T-helper 2 cell treated with Interferon-gamma antibody and Interleukin-4, amounts not matched to agents 5 μg/mL and 100 μg/mL, for 36 hours (primary cell): ENCODE measurements at places on chromosomes 1 and 21.
A peak's percentile ranks its signal among the peaks of the same experiment; 100 is the strongest.

- DNase-seq = no peak
Observed at GRCh38 chr1:154689083-154689482, 81.1 kb upstream of the ADAR start.

DNA sequence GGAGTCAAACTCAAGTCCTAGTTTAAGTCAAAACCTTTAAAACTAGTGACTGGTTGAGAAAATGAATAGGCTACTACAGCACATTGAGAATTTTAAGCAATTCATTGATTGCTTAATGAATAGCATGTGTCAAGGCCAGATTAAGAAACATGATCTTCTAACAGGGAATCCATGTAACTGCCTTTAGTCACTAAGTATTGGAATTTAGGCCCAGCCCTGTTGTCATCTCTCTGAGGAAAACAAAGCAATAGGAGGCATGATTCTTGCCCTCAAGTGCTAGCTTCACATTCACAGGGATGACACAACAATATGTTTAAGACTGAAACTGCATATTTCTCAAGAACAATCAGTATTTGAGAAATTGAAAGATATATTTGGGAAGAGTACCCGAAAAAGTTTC, 70.0 kb upstream of the PTGS2 start:
- DNase-seq = no peak

DNA sequence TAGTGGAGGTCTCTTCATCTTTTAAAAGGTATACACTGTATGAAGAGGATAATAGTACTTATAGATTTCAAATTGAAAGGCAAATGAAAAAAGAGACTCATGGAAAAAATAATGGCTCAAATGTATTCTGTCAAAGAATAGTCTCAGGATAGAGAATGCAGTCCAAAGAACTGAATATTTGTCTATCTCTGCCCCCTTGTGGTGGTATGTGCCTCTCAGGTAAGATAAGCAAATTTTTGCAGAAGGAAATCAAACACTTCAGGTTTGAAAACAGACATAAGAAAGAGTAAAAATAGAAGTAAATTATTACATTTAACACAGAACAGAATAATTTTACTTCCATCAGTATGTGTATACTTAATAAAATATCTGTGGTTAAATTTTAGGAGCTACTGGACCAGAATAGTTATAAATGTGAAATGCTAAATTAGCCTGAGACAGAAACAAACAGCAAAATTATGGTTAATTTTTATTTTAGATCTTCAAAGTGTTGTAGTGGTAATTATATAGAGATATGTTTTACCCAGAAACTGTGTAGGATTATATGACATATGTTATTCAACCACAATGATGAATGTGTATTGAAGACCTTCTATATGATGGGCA, 164.4 kb upstream of the PALMD start:
- DNase-seq = no peak

- peak; percentile 33 for DNase-seq
Observed at GRCh38 chr1:70685300-70686286, 274.5 kb downstream of the CTH start.

- no peak for DNase-seq
Observed at GRCh38 chr1:117068580-117068979, 8.5 kb downstream of the TTF2 start.

GRCh38 chr21:18318156-18318555, 73.5 kb downstream of the CHODL start:
- no peak for DNase-seq

- no peak for DNase-seq
Observed at GRCh38 chr1:39642796-39643195, 3.4 kb upstream of the HEYL start.

GRCh38 chr1:226728448-226728847, 10.6 kb downstream of the ITPKB start:
- no peak for DNase-seq

GRCh38 chr21:34908419-34909055, 140.6 kb downstream of the RUNX1 start:
- DNase-seq = no peak

DNA sequence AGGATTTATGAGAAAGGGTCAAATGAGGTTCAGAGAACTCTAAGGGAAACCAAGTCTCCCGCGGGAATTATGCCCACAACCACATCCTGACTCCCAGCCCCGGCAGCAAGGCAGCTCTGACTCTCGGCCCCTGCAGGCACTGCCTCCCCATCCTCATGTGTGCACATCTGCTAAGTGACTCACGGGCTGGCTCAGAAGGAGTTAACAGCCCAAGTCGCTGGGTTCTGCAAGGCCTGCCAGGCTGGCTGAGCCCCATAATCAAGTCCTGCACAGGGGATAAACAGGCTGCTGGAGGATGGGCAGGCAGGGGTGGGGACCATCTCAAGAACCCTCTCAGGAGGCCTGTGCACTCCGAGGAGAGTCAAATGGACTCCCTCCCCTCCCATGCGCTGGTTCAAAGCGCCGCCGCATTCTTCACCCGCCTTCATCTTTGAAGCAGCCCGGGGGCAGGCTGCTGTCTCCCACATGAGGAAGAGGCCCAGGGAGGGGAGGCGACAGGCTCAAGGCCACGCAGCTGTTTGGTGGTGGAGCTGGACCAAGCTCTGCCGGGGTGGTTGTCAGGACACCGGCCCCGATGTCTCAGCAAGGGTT, 344.3 kb downstream of the MATN1 start:
- DNase-seq = no peak

DNA sequence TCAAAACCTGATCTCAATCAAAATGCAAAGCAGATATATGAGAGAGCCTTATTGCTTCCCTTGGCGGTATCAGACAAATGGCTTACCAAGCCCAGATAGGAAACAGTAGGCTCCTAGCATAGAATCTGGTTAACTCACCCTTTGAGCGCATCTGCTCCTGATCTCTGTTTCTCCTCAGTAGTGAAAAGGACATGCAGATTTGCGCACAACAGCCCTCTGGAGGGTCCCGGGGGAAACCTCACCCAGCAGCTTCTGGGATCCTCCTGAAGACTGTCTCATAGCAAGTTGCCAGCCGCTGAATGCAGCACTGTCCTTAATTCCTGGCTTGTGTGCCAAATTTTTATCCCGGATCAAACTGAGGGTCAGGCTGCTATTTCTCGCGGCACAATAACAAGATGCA, 192.2 kb downstream of the FASLG start:
- DNase-seq = no peak

DNA sequence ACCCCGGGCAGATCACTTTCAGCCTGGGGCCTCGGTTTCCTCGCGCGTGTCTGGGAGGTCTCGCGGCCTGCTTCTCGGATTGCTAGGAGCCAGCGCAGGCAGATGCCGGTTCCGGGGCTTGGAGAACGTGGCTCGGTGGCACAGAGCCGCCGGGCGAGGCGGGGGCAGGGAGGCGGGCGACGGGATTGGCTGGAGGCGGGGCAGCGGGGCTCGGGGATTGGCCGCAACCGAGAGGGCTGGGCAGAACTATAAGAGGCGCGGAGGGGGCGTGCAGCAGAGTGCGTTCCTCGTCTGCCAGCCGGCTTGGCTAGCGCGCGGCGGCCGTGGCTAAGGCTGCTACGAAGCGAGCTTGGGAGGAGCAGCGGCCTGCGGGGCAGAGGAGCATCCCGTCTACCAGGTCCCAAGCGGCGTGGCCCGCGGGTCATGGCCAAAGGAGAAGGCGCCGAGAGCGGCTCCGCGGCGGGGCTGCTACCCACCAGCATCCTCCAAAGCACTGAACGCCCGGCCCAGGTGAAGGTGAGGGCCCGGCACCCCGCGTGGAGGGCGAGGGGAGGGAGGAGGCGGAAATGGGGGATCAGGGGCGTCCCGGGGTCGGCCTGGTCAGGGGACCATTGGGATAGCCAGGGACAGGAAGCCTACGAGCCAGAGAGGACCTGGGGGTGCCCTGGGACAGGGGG, at the start of gene MFSD2A:
MFSD2A (plus strand) TSS at position 276 of the 677 bp plus-strand sequence; CDS start at position 424, 148 bp downstream.
- peak; percentile 91 for DNase-seq

GRCh38 chr1:51241119-51241518, 5.0 kb downstream of the RNF11 start:
- DNase-seq = no peak

- DNase-seq = no peak
Observed at GRCh38 chr1:87985071-87985470, 656.4 kb downstream of the LMO4 start.

DNA sequence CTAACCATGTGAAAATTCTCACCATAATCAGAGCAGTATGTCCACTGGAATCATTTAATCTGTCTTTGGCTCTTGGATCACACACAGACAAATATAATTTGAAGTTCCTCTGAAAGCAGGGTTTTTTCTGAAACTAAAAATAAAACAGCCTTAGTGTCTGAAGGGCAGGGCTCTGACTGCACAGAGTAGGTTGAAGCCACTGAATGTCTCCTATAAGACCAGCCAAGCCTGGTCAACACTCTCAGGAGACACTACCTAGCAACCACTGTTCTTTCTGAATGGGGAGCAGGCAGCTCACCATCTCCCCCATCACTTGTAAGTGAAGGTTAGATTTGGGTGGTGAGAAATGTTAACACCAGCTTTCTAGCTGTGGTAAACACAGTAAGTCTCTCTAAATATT, 16.1 kb upstream of the TMEM183A start:
- no peak for DNase-seq

DNA sequence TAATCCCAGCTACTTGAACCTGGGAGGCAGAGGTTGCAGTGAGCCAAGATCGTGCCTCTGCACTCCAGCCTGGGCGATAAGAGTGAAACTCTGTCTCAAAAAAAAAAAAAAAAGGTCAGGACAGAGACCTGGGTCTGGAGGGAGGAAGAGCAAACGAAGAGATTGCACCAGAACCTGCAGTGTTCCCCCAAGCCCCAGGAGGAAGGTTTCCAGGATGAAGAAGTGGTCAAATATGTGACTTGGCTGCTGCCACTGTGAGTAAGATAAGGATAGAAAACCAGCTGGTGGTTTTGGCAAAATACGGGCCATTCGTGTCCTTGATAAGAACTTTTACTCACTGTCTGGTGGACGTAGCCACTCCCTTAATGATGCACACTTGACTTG, 42.2 kb downstream of the CLDN14 start:
- DNase-seq = no peak

GRCh38 chr1:38940339-38941047, 1.1 kb downstream of the RHBDL2 start:
- no peak for DNase-seq

GRCh38 chr1:32525053-32525452, 14.2 kb upstream of the ZBTB8A start:
- DNase-seq = no peak

DNA sequence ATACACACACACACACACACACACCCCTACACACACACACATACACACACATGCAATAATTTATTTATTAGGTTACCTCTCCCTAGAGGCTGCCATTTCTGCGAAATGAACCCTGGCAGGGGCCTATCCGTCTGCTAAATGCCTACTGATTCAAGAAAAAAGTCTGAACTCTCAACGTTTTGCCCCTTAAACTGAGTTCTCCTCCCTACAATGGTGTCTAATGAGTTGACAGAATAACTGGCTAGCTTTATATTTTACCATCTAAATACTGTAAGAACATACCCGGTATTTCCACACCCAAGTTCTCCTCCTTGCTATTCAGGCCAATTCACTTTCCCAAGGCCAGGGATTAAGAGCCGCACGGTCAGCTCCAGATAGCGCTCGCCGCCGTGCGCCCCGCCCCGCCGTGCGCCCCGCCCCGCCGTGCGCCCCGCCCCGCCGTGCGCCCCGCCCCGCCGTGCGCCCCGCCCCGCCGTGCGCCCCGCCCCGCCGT, 339 bp upstream of the RNPC3 start:
- DNase-seq = no peak

DNA sequence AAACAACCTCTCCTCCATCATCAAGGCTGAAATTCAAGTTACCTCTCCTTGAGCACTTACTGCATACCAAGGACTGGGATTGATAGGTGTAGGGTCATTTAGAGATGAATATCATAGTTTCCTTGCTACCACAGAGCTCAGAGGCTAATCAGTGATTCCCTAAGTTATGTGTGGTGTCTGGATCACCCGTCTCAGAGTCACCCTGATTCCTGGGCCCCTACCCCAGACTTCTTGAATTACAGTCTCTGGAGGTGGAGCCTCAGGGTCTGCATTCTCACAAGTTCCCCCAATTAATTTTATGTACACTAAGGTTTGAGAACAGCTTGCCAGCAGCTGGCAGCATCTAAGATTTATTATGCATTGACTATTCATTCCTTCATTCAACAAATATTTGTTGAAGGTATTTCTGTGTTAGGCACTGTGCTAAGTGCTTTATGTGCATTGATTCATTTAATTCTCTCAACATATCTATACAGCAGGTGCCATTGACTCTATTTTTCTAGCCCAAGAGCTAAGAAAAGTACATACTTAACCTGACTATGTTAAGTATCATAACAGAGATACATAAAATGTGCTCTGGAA, 182.9 kb upstream of the FGGY start:
- DNase-seq = no peak

- DNase-seq = no peak
Observed at GRCh38 chr1:192530254-192530653, 45.3 kb upstream of the RGS1 start.

DNA sequence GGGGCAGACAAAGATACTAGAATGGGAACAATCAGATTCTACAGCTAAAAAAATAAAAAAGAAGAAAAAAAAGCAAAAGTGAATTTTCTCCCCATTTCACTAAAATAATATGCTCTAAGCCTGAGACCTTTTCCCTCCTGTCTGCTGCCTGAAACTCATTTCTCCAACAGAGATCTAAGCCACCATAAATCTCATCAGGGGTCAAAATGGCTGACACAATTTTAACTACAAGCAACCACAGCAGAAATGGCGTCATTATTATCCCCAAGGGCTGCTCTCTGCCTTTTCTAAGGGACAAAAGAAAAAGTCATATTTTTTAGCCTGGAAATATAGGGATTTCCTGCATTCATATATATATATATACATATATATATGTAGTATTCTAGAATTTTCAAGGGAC, 183.7 kb upstream of the CAMK1G start:
- no peak for DNase-seq

DNA sequence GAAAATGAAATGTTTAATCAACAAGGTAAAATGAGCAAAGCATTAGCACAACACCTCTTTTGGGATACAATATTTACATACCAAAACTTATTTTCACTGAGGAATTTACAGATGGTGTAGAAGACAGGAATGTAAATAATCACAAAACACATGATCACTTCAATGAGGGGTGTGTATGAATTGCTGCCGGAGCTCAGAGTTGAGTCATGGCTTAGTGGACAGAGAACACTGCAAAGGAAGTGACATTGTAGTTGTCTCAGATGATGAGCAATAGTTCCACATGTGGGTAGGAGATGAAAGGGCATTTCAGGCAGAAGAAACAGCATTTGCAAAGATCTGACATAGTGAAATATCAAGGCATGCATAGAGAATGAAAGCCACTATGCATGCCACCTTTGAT, 5.6 kb upstream of the KPRP start:
- no peak for DNase-seq

- no peak for DNase-seq
Observed at GRCh38 chr1:201184307-201185122, 6.1 kb upstream of the IGFN1 start.

- DNase-seq = no peak
Observed at GRCh38 chr1:199688133-199688676, 339.3 kb upstream of the NR5A2 start.
